Activated T-cell treated with anti-CD3 and anti-CD28 coated beads, Interleukin-2, amount 50 U/mL, for 72 hours (primary cell): ENCODE measurements at places on chromosomes 11 and 22. TPM values are rescaled to one million over a fixed set of nuclear protein-coding genes. Genes with fewer than 3 reads are reported as not detected.

DNA sequence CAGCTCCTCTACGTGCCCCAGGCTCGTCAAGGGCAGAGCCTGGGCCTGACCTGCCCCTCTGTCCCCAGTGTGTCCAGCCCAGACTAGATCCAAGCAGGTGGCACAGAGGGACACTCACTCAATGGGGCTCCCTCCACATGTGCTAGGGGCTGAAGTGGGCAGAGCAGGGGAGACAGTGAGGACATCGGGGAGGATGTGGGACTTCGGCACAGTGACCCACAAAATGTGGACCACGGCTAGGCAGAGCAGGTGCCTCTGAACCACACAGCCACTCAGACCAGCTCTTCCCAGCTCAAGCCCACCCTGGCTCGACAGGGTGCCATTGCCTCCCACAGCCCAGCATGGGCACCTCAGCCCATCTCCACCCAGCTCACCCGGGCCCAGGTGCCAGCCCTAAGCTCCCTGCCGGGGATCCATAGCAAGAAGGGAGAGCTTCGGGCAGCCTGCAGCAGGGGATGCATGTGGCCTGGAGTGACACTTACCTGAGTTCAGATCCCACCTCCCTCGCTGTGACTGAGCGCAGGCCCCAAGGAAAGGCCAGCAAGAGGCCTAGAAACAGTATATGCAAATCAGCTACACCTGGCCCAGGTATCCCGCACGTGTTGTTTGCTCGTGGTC lies 46.9 kb upstream of the RTL6 start:
- DNase-seq: no peak

- DNase-seq: no peak
Measured at GRCh38 chr11:73117071-73117470, 25.0 kb downstream of the FCHSD2 start.

GRCh38 chr11:38476808-38477575 lies 1879.0 kb upstream of the RAG2 start:
- DNase-seq: no peak

GRM5 gene
- total RNA-seq: not detected

DNA sequence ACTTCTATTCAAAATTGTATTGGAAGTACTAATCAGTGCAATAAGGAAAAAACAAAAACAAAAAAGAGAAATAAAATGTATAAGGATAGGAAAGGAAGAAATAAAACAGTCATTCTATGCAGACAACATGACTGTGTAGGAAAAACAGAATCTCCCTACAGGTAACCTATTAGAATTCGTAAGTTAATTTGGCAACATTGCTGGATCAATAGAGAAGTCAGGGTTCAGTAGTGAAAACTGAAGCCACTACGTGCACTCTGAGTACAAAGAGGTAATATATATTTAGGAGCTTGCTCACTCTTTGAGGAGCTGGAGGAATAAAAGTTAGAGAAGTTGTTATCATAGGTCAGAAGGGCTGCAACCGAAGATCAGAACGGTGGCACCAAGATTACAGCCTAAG lies 84.0 kb upstream of the BMAL1 start:
- no peak for DNase-seq

DNA sequence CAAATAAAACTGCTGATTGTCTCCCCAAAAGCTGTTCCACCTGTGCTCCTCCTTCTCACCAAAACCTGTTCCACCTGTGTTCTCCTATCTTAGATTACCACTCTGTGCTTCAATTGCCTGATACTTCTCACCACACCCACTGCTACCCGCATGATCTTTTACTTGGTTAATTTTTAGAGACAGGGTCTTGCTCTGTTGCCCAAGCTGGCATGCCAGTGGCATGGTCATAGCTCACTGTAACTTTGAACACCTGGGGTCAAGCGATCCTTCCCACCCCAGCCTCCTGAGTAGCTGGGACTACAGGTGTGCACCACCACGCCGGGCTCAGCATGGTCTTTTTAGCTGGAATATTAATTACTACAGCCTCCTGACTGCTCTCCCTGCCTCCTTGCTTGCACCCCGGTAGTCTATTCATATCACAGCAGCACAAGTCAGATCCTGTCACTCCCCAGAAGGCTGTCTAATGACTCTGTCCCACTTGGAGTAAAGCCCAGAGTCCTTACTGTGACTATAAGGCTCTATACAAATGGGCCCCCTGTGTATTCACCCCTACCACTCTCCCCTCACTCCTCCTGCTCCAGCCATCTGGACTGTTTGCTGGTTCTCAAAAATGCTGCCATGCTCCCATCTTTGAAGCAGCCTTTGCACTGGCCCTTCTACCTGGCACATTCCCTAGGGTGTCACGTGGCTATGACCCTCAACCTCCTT lies 3.5 kb downstream of the C11orf91 start:
- no peak for DNase-seq

DNA sequence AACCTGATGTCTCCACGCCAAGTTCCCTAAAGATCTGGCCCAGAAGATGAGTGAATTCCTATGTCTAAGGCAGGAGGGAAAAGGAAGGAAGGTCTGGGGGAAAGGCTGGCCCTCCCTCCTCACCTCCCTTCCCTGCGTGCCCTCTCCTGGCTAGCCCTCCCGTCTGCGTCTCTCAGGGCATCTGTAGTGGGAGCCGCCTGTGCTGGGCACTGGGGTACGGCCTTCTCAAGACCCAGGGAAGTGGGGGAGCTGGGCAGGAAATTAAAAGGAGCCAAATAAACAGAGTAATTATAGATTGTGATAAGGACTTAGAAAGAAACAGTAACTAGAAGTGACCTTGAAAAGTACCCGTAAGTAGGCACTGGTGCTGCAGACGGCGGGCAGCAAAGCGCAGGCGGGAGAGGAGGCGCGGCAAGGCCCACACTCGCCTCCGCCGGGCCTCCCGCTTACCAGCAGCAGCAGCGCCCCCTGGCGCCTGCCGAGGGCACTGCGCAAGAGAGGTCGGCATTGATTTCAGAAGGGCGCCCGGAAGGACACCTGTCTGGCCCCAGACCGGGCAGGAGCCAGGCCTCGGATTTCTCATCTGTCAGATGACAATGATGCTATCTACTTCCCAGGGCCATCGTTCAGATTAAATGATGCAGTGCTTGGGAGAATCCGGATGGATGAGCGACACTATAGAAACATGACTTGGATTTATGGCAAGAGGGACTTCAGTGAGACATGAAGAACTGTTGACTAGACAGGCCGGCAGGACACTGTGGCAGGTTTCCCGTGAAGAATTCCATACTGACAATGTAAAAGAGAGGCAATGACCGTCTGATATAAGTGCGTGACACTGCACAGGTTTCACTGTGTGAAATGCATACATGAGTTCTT lies 7.3 kb downstream of the KCNJ1 start:
- DNase-seq: peak; percentile 80

SLC35F2 gene
- 29.4 TPM for total RNA-seq

LRRC75B gene
- 2.0 TPM for total RNA-seq

- DNase-seq: no peak
Measured at GRCh38 chr11:68584991-68585524, 99.3 kb upstream of the GAL start.

- no peak for DNase-seq
Measured at GRCh38 chr11:46413760-46414465, 22.3 kb upstream of the CHRM4 start.

IGLL1 gene
- total RNA-seq: not detected

C11orf71 gene
- 7.1 TPM for total RNA-seq

KRTAP5-11 gene
- total RNA-seq: not detected

CRYBB2 gene
- total RNA-seq: 0.51 TPM

DNA sequence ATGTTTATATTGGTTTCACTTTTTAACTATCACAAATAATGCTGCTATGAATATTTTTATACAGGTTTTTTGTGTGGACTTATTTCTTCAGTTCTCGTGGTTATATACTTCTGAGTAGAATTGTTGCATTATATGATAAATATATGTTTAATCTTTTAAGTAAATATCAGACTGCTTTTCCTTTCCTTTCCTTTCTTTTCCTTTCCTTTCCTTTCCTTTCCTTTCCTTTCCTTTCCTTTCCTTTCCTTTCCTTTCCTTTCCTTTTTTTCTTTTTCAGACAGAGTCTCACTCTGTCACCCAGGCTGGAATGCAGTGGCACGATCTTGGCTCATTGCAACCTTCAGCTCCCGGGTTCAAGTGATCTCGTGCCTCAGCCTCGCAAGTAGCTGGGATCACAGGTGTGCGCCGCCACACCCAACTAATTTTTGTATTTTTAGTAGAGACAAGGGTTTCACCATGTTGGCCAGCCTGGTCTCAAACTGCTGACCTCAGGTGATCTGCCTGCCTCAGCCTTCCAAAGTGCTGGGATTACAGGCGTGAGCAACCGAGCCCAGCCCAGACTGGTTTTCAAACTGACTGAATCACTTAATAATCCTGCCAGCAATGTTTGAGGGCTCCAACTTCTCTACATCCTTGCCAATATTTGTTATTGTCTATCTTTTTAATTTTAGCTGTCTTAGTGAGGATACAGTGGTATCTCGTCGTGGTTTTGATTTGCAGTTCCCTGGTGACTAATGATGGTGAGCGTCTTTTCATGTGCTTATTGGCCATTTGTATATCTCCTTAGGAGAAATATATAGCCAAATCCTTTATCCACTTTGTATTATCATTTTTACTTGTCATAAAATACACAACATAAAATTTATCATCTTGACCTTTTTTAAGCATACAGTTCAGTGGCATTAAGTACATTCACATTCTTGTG lies 21.9 kb downstream of the HTR3B start:
- DNase-seq: no peak

FAM83F gene
- total RNA-seq: 0.81 TPM

- DNase-seq: no peak
Measured at GRCh38 chr11:111200010-111200534, 45.5 kb upstream of the POU2AF2 start.

- DNase-seq: no peak
Measured at GRCh38 chr22:26393929-26394328, 35.1 kb upstream of the ASPHD2 start.

DNA sequence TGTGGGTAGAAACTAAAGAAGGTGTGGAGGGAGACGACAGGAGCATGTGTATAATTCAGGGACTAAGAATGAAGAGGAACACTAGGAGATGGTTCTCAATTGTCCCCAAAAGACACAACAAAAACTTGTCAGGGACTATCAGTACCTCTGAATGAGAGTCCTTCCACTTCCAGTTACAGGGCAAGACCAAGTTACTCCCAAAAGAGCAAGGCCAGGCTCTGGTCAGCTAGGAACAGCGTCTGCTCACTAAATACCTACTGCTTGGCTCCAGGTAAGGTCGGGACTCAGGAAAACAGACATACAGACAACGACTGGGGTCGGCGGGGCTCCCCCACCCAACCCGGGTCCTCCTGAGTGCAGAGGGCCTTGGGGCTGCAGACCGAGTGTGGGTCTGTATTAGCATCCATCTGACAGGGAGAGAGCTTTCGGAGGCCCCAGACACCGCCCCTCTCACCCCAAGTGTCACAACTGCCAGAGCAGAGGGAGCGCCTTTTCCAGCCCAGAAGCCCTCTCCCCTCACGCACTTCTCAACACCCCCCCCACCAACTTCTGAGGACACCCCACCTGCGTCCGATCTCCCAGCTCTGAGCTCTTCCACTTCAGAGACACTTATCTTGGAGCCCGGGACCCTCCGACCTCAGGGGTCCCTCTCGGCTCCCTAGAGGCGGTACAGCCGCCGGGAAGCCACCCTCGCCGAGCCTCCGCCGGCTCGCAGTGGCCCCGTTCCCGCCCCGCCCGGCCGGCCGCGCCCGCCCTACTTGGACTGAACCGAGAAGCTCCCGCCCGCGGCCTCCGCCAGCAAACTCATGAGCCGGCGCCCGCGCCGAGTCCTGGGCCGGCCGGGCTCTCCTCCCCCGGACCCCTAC lies 522 bp downstream of the RHOG start:
- peak; percentile 53 for DNase-seq

DDTL gene
- 0.95 TPM for total RNA-seq

DNA sequence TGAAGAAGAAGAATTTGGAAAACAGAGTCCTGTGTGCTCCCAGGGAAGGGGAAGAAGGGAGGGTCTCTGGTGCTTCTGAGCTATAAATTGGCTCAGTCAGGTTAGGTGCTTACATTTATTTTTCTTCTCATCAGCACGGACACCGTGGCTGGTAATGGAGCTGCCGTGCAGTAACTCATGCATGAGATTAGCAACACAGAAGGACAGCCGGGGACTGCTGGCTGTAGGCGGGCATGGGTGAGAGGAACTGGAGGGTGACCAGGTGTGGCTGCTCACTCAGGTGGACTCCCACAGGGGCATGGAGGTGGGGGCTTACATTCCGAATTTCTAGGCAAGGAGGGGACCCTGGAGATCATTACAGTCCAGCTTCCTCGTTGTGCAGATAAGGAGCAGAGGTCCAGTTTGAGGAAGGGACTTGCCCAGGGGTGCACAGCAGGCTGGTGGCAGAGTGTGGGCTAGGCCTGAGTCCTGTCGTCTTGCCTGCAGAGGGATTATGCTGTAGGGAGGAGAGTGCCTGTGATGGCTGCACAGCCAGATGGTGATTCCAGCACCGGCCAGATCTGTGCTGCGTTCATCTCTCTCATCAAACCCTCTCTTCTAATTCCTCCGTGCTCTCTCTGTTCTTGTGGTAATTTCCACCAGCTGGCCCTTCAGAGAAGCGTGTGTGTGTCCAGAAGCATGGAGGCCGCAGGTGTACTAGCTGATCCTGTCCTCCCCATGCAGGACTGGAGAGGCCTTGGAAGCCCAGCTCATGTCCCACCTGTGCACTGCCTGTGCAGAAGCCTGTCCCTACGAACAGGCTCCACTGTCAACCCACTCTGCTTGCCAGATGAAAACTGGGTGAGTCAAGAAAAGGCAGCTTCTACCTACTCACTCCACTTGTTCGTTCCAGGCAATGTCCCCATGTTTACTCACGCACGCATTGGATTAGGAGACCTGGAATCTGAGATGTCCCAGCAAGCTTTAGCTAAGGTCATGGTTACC lies 78.9 kb downstream of the NTM start:
- DNase-seq: no peak

TKFC gene
- total RNA-seq: 71.0 TPM

DNA sequence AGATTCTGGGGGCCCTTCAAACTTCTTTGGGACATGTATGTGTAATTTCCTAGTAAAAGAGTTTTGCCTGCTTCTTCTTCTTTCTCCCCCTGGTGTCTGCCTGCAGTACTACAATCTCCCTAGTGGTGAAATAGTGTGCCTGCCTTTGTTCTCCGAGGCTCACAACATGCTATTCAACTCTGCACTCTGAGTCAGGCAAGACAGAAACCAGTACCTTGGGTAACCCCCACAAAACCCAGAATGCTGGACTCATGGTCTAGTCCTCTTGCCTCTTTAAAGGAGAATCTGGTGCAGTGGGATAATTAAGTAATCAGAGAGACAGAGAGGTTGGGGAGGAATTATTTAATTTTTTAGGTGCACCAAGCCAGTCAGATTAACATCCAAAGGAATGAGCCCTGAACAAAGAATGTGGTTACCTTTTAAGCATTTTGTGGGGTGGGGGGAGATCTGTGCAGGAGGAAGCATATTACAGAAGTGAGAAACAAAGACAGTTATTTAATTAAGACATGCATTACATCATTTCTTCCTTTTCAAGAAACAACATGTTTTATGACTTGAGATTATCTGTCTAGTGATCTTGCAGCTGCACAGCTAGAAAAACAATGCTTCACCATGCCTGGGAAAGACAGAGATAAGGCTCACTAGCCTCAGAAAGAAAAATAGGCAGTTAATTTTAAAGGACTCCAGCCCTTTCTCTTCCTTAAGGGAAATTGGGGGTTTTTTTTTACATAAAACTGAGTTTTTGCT lies 11.0 kb upstream of the MS4A6A start:
- peak; percentile 82 for DNase-seq

- DNase-seq: no peak
Measured at GRCh38 chr11:104572279-104572678, 326.0 kb downstream of the CASP12 start.

- DNase-seq: no peak
Measured at GRCh38 chr11:117061256-117061655, 37.0 kb downstream of the SIK3 start.

SCN4B gene
- 0.46 TPM for total RNA-seq

FIBIN gene
- not detected for total RNA-seq

KCTD14 gene
- not detected for total RNA-seq

SNAP29 gene
- total RNA-seq: 19.8 TPM
